AG20443 (cell line): ENCODE measurements at places on chromosomes 13 and 19.

GRCh38 chr13:93769607-93770006 lies 543.0 kb downstream of the GPC6 start:
- no peak for DNase-seq

GRCh38 chr13:28636677-28637317 lies 22.1 kb upstream of the POMP start:
- peak; percentile 71 for DNase-seq

- DNase-seq: peak; percentile 77
Measured at GRCh38 chr19:18280247-18281081, 958 bp downstream of the JUND start.

GRCh38 chr19:1090731-1091543 lies 4.2 kb downstream of the POLR2E start:
- DNase-seq: no peak

DNA sequence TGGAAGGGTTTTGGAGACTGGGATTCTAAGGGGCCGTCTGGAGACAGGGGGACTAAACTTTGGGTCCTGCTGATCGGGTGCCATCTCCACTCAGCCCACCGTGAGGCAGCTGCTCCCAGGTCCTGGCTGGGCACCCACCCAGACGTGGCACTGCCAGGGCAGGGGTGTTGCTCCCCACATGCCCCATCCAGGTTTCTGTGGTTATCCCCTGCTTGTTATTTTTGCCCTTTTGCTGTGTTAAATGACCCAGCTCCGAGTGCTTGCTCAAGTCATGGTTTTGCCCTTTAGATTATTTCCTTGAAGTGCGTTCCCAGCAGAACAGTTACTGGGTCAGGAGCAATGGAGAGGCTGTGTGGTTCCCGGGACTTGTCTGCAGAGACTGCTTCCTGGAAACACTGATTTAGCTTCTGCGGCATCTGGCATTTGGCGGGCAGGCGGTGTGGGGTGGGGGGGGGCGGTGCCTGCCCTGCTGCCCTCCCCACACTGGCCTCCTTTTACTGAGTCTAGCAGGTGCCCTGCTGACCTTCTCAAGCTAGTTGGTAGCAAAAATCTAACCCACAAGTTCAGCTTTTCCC lies 1.9 kb downstream of the RAB11B start:
- peak; percentile 17 for DNase-seq

GRCh38 chr13:69706807-69707206 lies 400.8 kb upstream of the ATXN8OS start:
- DNase-seq: no peak

DNA sequence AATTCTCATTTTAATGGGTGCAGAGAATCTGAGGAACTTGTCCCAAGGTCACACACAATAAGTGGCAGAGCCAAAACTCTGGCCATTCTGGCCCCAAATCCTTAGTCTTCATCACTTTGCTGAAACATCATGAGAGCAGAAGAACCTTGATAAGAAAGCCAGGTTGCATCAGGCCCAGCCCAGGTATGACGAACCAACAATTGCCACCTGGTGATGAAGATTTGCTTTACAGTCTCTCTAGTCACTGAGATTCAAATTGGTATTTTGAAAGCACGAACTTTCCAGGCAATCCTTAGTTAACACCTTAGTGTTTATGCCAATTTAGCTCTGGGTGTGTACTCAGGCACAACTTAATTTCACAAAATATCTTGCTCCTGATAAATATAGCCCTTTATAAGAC lies 502.7 kb upstream of the HTR2A start:
- DNase-seq: no peak

DNA sequence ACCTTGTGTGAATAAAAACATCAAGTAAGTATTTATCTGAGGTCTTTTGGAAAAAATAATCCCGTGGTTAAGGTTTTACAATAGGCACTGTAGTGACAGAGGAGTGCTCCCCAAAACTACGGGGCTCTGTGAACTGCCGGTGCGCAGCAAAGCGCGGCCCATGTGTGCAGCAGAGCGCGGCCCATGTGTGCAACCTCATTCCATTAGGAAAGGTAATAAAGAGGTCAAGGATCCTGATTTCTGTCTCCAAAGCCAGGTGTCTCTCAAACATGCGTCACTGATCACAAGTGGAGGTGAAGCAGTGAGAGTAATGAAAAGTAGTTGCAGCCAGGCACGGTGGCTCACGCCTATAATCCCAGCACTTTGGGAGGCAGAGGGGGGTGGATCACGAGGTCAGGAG lies 58.7 kb downstream of the MRPL57 start:
- DNase-seq: no peak

GRCh38 chr13:50934735-50935435 lies 25.3 kb downstream of the RNASEH2B start:
- no peak for DNase-seq

GRCh38 chr13:95100525-95101433 lies 200.5 kb downstream of the ABCC4 start:
- DNase-seq: no peak

- no peak for DNase-seq
Measured at GRCh38 chr19:1538978-1539377, 15.1 kb downstream of the PLK5 start.

GRCh38 chr13:33242984-33243617 lies 42.5 kb downstream of the STARD13 start:
- no peak for DNase-seq

- DNase-seq: no peak
Measured at GRCh38 chr13:30071969-30072817, 221.8 kb upstream of the UBL3 start.

DNA sequence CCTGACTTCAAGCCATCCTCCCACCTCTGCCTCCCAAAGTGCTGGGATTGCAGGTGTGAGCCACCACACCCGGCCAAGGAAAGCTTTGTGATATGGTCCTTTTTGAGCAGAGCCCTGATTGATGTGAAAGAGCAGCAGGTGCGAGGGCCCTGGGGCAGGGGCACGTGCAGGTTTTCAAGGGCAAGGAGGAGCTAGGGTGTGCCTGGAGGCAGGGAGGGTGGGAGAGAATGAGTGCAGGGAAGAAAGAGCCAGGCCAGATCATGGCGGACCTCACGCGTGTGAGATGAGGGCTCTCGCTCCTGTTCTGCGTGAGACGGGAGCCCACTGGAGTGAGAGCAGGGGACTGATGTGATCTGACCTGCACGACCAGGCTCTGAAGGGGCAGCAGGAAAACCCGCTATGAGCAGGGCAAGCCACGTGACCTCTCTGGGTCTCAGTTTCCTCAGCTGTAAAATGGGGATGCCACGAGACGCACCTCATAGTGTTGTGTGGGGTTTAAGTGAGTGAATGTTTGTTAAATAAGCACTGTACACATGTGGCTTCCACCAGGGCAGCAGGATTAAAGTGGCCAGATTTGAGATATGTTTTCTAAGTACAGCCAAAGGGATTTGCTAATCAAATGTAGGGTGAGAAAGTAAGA lies 25.8 kb downstream of the FAAP24 start:
- DNase-seq: no peak

DNA sequence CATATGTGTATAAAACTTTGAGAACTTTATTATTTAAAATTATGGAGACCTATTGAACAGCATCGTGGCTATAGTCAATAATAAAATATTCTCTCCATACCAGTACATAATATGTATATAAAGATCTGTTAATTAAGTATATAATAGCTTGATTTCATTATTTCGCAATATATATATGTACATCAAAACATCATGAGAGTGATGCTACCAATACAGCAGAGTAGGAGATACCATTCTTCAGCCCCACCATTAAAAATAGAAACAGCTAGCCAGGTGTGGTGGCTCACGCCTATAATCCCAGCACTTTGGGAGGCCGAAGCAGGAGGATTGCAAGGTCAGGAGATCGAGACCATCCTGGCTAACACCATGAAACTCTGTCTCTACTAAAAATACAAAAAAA lies 1755.3 kb upstream of the SPRY2 start:
- no peak for DNase-seq

GRCh38 chr19:28021259-28022185 lies 1191.4 kb downstream of the UQCRFS1 start:
- DNase-seq: no peak

DNA sequence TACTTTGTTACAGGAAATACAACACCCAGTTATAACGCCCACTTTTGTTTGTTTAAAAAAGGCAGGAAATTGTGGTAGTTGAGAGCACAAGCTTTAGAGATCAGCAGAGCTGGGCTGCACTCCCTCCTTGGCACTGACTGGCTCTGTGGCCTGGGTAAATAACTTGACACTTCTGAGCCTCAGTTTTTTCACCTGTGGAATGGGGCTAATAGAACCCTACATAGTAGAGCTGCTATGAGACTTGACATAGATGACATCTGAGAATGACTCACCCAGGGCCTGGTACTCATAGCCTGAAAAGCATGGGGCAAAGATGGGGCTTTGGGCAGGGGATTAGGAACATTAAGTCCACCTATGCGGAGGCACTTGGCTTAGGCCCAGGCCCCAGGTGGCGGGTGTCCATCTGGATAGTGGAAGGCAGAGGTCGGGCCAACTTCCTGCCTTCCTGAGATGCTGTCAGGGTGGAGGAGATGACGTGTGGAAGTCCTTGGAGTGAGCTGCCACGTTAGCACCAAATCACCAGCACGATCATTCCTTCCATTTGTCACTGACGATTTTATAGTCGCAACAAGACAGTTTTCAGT lies 159.1 kb downstream of the KATNAL1 start:
- DNase-seq: no peak

GRCh38 chr13:98493042-98493712 lies 83.7 kb downstream of the STK24 start:
- DNase-seq: no peak

- no peak for DNase-seq
Measured at GRCh38 chr13:55439450-55439849, 1701.3 kb upstream of the PRR20A start.

DNA sequence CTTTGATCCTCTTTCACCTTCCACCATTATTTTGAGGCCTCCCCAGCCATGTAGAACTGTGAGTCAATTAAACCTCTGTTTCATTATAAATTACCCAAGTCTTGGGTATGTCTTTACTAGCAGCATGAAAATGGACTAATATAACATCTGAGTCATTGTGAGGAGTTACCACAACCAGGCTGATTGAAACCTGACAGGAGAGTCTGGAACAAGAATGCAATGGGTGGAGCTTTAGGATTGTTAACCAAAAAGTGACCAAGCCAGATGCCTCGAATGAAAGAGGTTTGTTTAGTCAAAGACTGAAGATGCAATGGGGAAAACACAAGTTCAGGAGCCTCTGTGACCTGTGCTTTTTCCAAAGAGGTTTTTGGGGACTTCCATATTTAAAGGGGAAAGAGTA lies 659.0 kb downstream of the SLITRK6 start:
- DNase-seq: no peak

DNA sequence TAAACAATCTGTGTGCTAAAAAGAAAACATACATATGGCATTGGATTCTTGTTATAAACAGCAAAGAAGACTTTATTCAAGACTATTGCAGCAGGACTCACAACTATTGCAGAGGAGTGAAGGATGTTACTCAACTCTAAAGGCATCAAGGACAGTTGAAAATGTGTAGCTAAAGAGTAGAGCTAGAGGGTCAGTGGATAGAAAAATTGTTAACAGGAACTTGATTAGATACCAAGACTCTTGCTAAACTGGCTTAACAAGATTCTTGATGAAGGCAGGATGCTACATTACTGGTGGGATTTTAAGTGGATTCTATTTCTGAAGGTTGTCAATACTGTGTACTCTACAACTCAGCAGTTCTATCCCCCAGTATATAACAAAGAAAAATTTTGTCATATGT lies 1183.3 kb downstream of the SLITRK1 start:
- no peak for DNase-seq

- peak; percentile 76 for DNase-seq
Measured at GRCh38 chr13:49356223-49356622, 87.6 kb downstream of the CAB39L start.

DNA sequence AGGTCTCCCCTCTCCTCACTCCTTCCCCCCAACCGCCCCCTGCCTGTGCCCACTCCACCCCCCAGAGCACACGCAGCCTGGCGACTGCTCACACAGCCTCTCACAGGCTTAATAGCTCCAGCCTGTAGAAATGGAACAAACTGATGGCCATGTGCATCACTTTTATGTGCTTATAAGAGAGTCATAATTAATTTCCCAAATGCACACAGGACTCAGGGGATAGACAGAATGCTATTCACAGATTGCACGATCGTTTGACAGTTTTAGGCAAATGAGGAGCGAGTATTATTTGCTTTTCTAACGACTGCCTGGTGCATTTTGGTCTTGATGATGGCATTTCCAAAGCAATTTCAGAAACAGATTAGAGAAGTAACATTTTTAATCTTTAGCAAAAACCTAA lies 97.7 kb upstream of the VSTM2B start:
- DNase-seq: no peak

DNA sequence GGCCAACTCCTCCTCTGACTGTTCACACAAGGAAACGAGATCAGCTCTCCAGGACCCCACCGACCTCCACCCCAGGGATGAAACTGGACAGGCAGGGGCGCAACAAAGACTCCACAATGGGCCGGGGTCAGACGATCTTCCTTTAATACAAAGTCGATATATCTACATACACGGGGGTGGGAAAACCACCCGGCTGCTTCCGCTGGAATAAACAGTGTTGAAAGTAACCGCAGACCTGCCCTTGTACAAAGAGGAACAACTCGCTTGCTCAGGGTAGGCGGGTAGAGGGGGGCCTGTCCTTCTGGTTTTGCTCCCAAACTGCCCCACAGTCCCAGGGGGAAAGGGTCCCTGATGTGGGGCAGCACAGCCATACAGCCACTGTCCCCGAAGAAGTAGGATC lies 135.2 kb downstream of the PTPRS start:
- DNase-seq: no peak

DNA sequence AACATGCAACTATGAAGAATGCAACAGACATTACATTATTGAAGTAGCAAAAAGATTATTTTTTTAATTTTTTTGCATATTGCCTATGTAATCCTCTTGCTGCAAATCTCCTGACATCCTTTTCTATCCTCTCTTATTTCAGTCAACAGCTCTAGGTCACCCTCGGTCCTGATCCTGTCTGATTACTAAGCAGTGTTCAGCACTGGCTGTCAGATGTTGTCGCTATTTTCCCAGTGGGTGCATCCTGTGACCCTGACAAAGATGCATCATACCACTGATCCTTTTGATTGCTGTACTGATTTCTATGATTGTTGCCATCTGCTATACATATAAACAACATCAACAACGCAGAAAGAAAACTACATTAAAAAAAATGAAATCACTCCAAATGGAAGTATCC lies 443.7 kb upstream of the PRR20A start:
- no peak for DNase-seq

DNA sequence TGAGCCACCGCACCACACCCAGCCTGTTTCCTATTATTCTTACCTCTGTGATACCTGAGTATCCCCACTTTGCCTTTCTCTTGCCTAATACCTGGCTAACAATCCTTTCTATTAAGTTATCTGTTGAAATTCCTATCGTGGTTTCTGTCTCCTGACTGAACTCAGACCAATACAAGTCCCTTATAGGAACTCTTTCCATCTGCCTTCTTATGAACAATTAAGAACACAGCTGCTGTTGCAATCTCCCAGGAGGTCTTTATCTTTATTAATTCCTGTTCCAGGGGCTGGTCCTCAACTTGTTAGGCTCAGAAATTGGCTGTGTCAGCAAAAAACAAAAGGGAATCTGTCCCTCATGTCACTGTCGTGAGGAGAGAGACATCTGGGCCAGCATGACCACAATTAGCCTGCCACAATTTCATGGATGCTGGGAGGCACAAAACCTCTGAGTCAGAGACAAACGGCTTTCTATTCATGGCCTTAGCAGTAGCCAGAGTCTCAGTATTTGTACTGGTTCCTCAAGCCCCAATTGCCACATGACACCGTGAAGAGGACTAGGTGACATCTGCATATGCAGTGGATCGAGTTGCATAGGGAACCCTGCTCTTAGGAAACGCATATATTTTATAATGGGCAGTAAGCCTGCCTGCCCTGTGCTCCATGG lies 58.2 kb downstream of the NUFIP1 start:
- DNase-seq: peak; percentile 38

- DNase-seq: no peak
Measured at GRCh38 chr13:103272770-103273169, 206.6 kb upstream of the SLC10A2 start.
